ENCODE measurements at places on chromosomes 16 and 17.

- DNase-seq: peak; percentile 40
These were observed 78.1 kb downstream of the SKAP1 start for GRCh38 chr17:48351911-48352332.

DNA sequence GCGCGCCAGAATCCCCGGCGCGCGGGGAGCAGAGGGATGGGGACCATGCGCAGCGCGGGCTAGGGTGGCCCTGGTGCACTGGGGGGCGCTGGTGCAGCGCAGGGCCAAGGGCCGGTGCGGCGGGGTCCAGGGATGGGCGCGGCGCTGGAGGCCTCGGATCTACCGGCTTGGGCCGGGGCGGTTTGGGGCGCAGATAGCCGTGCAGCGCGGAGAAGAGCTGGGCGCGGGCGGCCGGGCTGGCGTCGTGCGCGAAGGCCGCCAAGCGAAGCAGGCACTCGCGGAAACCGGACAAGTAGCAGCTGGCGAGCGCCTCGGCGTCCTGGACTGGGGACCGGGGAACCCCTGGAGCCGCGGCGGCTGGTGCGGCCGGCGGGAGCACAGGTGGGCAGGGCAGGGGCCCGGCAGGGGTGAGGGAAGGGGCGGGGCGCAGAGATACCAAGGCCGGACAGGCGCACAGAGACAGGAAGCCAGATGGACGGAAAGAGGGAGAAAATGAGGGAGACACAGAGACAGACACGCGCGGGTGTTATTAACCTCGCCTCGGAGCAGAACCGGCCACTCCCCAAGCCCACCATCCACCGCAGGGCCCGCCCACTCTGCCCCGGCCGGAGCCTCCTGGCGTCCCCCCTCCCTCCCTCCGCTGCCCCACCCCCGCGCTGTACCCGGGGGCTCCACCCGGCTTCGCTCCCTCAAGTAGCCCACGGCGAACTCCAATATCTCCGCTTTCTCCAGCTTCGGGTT is 2.1 kb downstream of the HES7 start:
- DNase-seq: no peak

GRCh38 chr17:17403899-17404576 is 72.8 kb upstream of the MED9 start:
- DNase-seq: peak; percentile 82

DNA sequence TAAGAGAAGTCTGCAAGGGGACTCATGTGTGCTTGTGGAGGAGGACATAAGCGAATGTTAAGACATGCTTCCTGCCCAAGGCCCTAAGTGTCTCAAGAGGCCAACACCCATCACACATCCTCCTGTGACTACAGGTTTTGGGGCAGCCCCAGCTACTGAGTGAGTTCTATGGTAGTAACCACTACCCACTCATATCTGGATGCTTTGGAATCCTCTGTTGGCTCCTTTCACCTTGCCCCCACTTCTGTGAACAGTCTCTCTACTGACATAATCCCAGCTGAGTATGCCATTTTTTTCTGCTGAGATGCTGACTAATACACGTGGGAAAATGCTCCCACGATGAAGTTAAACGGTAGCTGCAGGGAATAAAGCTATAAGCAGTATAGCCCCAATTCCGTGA is 153.5 kb downstream of the VPS53 start:
- no peak for DNase-seq

DNA sequence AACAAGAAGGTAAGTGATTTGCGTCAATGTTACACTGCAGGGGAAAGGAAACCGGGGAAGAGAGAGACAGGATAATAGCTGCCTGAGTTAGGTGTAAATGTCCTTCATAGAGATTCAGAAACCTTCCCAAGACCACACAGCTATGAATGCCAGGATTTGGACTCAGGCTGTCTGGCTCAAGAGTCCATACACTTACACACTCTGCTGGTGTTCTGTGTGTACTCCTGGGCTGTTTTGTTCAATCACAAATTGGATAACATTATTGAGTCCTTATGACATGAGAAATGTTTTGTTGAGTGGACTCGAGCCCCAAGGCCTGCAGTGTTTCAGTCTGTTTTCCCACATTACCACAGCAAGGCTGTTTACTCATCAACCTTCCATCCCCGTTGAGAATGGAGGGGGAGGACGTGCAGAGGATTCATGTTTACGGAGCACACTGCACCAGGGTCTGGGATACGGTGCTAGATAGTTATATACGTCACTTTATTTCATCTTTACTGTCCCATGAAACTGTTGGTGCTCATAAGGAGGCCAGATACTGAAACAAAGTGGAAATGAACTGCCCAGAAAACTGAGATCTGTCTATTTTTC is 450.8 kb downstream of the HAPSTR1 start:
- no peak for DNase-seq

DNA sequence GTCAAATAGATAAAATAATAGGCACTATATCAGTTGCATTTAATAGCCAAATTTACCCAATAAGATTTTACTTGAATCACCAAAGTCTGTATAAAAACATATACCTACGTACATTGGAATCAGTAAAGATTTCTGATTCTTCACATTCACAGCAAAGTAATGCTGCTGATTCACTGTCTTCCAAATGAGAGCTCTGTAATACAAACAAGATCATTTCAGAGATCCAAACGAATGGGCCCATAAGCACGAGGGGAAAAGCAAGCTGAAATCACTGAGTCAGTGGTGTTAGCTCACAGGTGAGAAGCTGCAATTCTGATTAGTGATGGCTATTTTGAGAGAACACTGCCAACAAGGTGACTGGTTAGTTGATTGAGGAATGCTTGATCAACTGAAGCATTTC is 81.3 kb downstream of the SSH2 start:
- no peak for DNase-seq

- no peak for DNase-seq
These were observed 16.8 kb downstream of the MARCHF10 start for GRCh38 chr17:62791235-62791734.

DNA sequence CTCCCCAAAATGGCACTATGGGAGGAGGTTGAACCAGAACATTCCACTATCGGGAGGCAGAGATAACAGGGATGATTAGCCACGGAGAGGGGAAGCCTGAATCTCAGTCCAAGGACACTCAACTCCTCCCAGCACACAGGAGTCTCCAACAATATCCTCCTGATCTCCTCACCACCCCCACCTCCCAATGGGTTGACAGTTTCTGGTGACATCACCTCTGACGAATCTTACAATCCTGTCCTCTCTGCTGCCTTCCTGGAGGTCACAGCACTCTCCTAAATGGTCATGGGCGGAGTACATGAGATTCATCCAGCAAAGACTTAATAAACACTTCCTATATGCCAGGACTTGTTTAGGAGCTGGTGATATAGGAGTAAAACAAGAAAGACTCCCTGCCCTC is 80.9 kb downstream of the SLC6A2 start:
- no peak for DNase-seq

- no peak for DNase-seq
These were observed 16.2 kb downstream of the RPH3AL start for GRCh38 chr17:336110-337021.

DNA sequence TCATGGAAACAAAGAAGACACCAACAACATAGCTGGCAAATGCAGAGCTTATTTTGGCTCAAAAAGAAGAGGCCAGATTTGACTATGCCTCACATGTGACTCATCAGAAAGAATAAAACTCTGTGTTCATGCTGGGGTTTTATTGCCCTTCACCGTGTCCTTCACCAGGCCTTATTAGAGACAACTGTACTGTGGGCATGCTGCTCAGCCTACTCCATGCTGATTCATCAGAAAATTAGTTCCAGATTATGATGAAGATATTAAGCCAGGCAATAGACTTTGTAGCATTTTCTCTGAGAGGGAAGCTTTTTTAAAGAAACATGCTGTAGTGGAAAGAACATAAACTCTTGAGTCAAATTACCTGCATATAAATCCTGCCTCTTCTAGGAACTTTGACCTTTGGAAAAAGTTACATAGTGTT is 89.8 kb downstream of the CYB561 start:
- DNase-seq: no peak

DNA sequence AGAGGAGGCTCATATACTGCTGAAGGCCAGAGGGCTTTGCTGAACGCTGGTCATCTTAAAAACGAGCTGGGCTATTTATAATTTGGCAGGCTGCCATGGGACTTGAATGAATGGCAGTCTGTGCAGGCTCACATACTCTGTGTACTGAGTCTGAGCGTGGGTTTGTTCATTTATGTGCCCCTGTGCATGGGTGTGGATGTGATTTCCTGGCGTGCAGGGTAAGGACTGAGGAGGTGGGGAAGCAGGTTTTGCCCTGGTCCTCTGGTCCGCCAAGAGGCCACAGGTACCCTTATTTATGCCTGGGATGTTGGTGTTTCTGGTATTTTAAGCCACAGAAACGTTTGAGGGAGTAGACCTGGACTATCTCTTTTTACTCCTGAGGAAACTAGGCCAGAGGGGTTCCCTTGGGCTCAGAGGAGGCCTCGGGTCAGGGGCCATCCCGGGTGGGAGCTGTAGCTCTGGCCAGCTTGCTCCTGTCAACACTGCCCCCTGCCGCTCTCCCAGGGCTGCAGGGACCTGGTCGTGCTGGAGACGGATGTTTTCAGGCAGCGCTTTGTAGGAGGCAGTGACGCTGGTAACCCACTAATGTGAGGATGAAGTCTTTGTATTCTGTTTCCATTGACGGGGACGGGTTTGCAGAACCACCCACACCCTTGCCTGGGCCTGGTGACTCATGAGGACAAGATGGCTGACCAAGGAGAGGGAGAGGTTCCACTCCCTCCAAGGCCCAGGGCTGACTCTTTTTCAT is 184.4 kb downstream of the MSI2 start:
- DNase-seq: peak; percentile 27

- no peak for DNase-seq
These were observed 559.2 kb downstream of the KCNJ18 start for GRCh38 chr17:22251498-22251897.

DNA sequence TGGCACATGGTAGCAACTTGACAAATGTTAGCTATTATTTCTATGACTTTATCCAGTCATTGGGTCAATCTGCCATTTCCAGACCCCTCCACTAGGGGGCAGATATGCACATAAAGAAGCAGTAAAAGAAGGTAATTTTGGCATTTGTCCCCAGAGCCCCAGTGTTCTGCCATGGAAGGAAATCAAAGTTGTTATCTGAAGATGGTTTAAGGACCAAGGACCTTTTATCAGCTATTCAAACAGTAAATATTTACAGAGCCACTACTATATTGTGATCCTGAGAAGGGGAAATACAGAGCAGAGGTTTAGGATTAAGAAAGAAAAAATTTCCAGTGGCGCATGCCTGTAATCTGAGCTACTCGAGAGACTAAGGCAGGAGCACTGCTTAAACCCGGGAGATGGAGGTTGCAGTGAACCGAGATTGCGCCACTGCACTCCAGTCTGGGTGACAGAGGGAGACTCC is 20.0 kb downstream of the TRAF4 start:
- DNase-seq: peak; percentile 71

GRCh38 chr17:35073991-35074627 is 10.6 kb upstream of the RFFL start:
- no peak for DNase-seq

GRCh38 chr16:27978876-27979275 is 84.6 kb downstream of the GSG1L start:
- DNase-seq: no peak

DNA sequence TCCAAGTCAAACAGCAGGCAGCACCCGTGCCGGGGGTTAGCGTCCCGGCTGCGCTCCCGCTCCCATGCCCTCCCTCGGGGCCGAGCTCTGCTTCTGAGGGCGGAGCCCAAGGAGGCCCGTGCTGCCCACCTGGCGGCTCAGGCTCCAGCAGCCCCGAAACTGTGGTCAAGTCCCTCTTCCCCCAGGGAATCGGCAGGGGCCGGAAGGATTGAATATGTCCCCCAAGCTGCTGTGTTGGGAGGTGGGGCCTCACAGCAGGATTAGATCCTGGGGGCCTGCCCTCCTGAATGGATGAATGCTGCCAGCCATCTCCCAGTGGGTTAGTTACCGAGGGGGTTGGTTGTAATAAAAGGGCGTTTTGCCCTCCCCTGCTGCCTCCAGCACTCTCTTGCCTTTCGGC is 33.9 kb downstream of the MAP2K3 start:
- no peak for DNase-seq

DNA sequence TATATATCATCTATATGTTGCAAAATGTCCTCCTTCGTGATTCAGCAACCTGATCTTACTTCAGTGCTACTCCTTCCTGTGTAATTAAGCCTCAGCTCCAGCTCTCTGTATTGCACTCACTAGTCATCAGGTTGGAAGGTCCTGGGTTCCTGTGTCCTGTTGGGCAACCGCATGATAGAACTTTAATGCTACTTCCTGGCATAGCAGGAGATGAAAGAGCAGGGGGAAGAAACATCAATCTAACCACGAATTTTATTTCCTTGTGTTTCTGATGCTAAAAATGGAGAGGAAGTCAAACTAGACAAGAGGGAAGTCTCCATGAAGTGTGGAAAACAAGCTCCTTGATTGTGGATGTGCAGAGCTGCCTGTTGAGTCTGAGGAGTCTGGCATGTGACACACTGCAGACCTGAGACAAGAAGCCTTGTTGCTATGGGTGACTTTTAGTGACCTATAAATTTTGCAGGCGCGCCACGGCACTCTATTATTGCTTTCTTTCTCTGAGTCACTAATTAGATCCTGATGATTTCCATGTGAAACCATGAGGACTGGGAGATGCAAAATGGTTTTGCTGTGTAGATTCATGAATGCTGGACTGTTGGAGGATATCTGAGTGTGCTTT is 25.6 kb downstream of the IGSF6 start:
- no peak for DNase-seq

- DNase-seq: no peak
These were observed 393.9 kb upstream of the SALL1 start for GRCh38 chr16:51544851-51545467.

GRCh38 chr16:22055881-22056280 is 36.5 kb upstream of the VWA3A start:
- DNase-seq: no peak

DNA sequence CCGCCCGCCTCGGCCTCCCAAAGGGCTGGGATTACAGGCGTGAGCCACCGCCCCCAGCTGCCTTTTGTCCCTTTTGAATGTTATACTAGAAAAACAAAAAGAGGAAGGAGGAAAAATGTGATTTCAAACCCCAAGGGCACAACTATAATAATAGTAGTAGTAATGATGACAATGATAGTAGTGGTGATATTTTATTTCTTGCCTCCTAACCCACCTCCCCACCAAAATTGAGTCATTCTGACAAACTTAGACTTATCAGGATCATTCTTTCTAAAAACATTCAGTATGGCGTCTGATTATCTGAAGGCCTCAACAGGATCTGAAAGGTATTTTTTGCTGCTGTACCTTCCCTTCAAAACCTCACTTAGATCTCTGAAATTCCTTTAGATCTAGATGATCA is 13.6 kb downstream of the GPATCH8 start:
- DNase-seq: no peak

DNA sequence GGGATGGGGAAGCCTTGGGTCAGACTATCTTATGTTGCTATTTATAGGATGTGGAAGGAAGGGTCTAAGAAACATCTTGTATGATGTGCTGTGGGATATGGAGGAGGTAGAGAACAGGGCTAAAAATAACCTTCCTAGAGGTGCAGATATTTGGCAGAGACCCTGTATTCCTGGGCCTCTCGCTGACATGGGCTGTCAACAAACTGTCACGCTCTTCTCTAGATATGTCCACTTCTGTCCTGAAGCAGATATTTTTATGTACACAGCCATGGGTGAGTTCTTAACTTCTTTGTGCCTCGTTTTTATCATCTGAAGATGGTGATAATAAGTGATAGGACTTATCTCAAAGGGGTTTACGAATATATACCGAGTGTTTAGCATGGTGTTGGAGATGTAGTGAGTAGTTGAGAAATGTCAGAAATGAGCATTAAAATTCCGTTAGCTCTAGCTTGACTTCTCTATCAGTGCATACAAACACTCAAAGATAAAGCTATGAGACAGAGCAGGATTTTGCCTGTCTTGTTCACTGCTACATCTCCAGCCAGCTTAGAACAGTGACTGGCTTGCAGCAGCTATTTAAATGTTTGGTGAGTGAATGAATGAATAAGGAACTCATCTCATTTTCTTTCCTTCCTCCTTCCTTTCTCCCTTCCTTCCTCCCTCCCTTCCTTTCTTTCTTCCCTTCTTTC is 2.9 kb upstream of the AQP8 start:
- DNase-seq: no peak
